ENCODE measurements at places on chromosomes 7 and 10.

DNA sequence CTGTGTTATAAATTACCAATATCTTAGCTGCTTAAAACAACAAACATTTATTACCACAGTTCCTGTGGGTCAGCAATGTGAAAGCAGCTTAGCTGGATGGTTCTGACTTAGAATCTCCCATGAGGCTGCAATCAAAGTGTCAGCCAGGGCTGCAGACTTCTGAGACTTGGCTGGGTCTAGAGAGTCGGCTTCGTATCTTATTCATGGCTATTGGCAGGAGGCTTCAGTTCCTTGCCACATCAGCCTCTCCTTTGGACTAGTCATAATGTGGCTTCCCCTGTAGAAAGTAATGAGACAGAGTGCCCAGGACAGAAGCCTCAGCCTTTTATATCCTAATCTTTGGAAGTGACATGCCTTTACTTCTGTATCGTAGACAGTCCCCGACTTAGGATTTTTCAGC is 27.3 kb downstream of the RALA start:
- no peak for DNase-seq

- no peak for DNase-seq
These were observed 34.0 kb upstream of the JCAD start for GRCh38 chr10:30093303-30093950.

DNA sequence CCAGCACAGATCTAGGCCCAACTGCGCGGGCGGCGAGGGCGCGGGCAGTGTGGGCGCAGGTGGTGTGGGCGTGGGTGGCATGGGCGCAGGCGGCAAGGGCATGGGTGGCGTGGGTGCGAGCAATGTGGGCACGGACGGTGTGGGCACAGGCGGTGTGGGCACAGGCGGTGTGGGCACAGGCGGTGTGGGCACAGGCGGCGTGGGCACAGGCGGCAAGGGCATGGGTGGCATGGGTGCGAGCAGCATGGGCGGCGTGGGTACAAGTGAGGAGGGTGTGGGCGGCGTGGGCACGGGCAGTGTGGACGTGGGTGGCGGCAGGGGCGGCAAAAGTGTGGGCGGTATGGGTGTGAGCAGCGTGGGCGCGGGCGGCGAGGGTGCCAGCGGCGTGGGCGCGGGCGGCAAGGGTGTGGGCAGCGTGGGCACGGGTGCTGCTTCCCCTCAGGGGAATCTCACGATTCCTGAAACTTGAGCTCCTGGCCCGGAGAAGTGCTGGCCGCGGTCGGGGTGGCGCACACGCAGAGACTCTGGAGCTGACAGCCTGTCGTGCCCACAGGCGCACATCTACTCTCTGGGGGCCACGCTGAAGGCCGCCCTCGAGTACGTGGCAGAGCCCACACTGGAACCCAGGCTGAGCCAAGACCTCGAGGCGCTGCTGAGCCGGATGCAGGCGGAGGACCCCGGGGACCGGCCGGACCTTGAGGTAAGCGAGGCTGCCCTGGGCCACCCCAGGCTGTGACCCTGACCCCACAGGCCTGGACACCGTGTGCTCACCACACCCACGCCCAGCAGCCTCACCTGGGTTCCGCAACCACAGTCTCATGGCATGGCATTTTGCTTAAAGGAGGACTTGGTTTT is 23.0 kb downstream of the KNDC1 start:
- DNase-seq = no peak

- DNase-seq = no peak
These were observed 106.5 kb downstream of the TCF7L2 start for GRCh38 chr10:113056441-113057021.

DNA sequence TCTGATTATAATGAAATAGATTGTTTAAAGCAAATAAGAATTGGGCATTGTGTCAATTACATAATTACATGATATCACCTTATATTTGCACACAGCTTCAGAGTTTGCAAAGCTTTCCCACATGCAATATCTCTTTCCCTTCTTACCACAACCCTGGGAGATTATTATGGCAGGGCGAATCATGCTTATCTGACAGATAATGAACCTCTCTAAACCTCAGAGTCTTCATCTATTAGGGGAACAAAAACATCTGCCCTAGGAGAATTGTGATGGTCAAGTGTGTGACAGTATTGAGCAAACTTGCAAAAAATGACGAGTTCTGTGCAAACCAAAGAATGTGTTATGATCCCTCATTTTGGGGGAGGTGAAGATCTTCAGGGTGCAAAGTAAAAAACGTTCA is 90.0 kb downstream of the MYOF start:
- no peak for DNase-seq

- no peak for DNase-seq
These were observed 181.0 kb downstream of the GATA3 start for GRCh38 chr10:8235253-8236027.

GRCh38 chr7:147197006-147197405 is 1080.4 kb downstream of the CNTNAP2 start:
- DNase-seq = no peak

GRCh38 chr7:8566016-8566415 is 132.6 kb downstream of the NXPH1 start:
- DNase-seq = no peak

GRCh38 chr7:376306-377079 is 86.5 kb downstream of the FOXL3 start:
- no peak for DNase-seq

DNA sequence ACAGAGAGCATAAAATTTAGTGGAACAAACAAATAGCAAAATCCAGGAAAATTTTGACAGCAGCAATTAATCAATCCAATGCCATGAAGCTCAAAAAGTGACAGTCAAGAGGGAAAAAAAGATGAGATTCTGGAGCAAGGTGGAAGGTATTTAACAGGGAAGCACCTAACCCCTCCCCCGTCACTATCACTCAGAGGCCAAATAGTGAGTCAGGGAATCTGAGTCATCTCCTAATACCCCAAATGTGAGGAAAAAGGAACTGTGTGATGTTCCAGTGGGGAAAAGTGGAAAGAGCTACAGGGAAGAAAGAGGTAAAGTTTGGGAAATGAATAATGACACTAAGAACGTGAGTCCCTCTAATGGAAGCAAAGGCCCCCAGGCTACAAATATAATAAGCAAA is 113.2 kb upstream of the PHF14 start:
- no peak for DNase-seq

DNA sequence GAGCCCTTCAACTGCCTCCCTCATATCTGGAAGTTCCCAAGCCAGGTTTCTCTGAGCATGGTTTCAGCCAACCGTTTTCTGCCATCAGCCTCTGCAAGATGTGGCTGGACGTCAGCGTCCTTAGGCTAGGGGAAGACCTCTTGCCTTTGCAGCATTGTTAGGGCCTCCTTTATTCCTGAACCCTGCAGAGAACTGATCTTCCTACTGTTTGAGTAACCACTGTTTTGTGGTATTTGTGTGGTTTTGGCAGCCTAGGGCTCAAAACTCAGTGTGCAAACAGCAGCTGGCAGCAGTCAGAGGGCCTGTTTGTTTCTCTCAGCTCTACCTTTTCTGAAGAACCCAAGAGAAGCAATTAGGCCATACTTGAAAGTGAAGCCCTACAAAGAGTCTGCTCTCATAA is 83.4 kb upstream of the SEMA3E start:
- no peak for DNase-seq

- DNase-seq = no peak
These were observed 13.7 kb upstream of the USP6NL start for GRCh38 chr10:11625019-11625735.

GRCh38 chr10:131876508-131876907 is 24.3 kb upstream of the PPP2R2D start:
- no peak for DNase-seq

- no peak for DNase-seq
These were observed 4.4 kb downstream of the IFIT3 start for GRCh38 chr10:89332123-89332633.

GRCh38 chr10:31467791-31468535 is 148.9 kb downstream of the ZEB1 start:
- no peak for DNase-seq

DNA sequence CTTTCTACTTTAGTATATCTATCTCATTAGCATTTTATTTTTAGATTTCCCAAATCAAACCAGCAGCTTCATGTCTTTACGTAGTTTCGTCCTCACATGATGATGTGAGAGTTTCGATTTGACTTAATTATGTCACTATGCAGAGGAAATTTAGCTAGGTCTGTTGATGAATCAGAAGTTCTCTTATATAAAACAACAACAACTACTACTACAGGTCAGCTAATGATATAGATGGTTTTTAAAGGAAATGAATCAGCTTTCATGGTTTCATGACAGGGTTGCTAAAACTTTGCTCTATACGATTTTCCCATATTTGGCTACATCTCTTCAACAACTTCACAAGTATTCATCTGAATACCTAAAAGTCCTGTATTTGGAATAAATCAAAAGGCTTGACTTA is 28.6 kb downstream of the JAZF1 start:
- DNase-seq = no peak

DNA sequence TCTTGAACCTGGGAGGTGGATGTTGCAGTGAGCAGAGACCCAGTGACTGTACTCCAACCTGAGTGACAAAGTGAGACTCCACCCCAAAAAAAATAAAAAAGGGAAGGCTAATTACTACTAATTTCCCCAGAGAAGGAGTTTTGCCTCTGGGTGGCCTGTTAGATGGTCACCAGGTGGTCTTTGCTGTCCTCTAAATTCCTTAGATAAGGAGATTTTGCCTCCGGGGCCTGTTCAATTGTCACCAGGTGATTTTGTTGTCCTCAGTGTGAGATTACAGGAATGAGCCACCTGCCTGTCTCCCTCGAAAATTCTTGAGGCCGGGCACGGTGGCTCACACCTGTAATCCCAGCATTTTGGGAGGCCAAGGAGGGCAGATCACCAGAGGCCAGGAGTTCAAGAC is 24.4 kb upstream of the ZMIZ2 start:
- DNase-seq = no peak

GRCh38 chr10:91590142-91590903 is 42.5 kb downstream of the PPP1R3C start:
- no peak for DNase-seq

All from stimulated activated CD8-positive, alpha-beta memory T cell treated with anti-CD3 and anti-CD28 coated beads, Interleukin-7, amount 100 ng/mL, for 1 hour (primary cell).